Stimulated activated CD4-positive, alpha-beta T cell treated with anti-CD3 and anti-CD28 coated beads, Interleukin-15, amount 100 ng/mL, for 48 hours (primary cell): ENCODE measurements at places on chromosomes 4 and X.

GRCh38 chr4:16418814-16419213, 192.5 kb upstream of the TAPT1 start:
- no peak for DNase-seq

DNA sequence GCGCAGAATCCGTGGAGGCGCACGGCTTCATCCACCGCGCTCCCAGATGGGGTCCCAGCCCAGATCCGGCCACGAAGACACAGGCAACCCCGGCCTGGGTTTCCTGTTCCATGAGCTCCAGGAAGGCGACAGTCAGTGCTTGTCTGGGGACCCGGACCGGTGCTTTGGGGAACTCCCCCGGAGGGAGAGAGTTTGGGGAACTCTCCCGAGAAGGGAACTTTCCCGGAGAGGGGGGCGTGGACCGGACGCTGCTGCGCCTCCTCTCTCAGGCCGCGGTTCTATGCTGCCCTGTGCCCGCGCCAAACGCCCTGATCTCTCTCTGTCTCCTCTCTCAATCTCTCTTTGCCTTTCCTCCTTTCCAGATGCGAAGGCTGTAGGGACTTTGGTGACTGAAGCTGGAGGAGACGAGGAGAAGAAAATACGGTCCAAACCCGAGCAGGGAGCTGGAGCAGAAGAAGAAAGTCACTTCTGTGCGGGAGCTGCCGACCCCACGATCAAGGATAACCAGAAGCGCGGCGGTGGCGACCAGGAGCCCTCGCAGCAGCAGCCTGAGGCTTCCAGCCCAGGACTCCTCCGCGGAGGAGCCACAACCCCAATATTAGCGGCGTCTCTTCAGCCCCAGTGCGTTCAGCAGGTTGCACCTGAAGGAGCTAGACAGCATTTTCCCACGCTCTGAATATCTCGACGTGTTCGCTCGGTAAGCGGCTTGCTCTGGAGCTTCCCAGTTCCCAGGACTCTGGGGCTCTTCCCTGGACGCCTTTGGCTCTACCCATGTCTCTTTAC, 47.6 kb upstream of the NKAP start:
- no peak for DNase-seq

DNA sequence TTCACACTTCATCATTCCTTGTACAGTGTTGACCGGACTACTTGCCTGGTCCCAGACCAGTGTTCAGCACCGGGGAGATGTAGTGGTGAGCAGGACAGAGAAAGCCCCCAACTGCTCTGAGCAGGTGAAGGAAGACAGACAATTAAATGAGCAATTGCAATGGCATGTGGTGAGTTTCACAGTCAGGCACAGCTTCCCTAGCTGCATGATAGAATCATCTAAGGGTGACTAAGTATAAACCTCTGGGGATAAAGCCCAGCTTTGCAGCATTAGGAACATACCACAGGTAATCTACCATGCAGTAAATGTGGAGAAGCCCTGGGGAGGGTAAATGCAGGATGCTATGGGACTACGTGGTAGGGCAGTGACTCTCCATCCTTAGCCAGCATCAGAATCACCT, 47.8 kb downstream of the TMA16 start:
- no peak for DNase-seq

DNA sequence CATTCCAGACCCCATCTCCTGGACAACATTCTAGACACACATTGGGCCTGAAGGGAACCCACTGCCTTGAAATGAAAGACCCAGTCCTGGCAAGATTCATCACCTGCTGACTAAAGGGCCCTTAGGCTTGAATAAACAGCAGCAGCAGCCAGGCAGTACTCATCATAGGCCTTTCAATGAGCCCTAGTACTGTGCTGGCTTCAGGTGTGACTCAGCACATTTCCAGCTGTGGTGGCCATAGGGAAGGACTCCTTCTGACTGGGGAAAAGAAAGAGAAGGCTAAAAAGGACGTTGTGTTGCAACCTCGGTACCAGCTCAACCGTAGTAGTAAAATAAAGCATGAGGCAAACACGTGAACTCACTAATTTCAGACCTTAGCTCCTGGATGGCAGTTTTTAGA, 344.0 kb downstream of the ACTRT1 start:
- no peak for DNase-seq

DNA sequence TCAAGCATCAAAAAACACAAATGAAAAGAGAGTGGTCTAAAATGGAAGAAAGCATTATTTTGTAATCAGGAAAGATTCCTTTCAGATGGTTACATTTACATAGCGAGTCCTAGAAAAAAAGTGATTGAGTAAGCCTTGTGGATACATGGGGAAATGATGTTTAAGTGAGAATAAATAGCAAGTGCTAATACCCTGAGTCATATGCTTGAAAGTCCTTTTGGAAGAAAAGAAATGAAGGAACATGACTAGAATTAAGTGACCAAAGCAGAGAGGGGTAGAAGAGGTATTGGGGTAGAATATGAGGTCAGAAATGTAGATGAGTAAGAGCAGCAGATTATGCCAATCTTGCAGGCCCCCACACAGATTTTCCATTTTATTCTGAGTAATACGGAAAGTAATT, 814.8 kb upstream of the GRID2 start:
- no peak for DNase-seq

DNA sequence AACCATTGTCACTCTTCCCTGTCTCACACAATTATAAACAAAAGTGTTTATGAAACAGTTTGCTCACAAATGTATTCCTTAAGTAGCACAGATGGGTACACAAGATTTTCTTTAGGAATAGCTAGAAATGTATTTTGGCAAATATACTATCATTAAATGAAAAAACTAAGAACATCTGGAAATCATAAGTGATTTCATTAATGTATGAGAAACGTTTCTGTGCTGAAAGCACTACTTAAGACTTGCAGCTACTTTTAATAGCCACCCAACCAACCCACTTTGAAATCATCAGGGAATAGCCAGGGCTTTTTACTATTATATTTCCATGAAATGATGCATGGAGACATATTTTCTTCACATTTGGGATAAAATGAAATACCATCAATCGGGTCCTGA, 62.3 kb upstream of the NAP1L5 start:
- DNase-seq, result no peak

- no peak for DNase-seq
These were observed 35.5 kb downstream of the DCUN1D4 start for GRCh38 chr4:51878431-51878830.

DNA sequence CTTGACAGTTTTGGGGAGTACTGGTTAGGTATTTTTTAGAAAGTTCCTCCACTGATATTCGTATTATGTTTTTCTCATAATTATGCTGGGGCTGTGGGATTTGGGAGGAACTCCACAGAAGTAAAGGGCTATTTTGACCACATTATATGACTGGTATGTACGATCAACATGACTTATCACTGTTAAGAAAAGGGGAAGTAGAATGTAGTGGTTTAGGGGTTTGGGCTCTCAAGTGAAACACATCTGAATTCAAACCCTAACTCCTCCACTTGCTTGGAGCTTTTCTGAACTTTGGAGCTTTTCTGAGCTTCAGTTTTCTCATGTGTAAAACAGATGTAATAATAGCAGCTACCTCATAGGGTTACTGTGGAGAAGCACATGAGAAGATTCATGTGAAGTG, 96.4 kb upstream of the C1GALT1C1 start:
- no peak for DNase-seq

- no peak for DNase-seq
These were observed 554.4 kb downstream of the ARAP2 start for GRCh38 chr4:35689870-35690269.

DNA sequence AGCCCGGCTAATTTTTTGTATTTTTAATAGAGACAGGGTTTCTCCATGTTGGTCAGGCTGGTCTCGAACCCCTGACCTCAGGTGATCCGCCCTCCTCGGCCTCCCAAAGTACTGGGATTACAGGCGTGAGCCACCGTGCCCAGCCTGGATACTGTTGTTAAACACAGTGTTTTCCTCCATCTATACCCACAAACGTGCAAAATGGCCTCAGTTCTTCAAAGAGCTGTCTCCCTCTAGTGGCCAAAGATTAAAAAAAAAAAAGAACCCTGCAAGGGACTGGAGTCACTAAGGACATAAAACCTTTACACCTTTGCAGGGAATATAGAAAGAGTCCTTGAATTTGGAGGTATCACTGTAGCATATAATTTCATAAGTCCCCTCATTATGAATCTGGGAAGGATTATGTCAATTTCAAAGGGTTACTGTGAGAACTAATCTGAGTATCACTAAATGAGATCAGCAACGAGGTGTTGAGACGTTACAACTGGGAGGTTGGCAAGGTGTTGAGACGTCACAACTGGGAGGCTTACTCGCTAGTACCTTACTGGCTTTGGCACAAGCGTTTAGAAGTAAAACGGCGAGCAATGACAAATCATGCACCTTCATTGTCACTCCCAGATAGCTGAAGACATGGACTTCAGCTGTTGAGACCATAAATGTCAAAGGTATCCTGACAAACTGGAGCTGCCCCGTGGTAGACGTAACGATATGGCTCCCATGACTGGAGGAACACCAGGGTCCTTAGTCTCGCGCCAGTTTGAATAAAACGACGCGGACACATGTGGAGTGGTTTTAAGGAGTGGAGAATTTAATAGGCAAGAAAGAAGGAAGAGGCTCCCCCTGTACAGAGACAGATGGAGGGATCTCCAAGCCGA, 33.4 kb upstream of the ENPP6 start:
- DNase-seq, result no peak

- no peak for DNase-seq
These were observed 90.2 kb downstream of the ARHGAP10 start for GRCh38 chr4:147822128-147822527.

DNA sequence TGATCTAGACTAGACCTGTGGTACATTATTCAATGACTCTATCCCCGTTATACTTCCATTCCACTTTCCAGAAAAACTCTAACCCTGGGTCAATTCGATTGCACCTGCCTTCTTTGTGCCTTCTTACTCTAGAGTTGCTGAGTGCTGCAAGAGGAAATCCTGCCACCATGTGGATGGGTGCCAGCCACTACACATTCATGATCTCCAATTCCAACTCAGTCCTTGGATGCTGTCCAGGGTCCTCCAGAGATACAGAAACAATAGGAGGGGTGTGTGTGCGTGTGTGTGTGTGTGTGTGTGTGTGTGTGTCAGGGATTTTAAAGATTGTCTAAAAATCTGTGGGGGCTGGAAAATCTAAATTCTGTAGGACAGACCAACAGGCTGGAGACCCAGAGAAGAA, 42.9 kb upstream of the INTS6L start:
- DNase-seq, result peak; percentile 13

GRCh38 chrX:24124244-24124799, 25.2 kb upstream of the ZFX start:
- DNase-seq, result no peak

DNA sequence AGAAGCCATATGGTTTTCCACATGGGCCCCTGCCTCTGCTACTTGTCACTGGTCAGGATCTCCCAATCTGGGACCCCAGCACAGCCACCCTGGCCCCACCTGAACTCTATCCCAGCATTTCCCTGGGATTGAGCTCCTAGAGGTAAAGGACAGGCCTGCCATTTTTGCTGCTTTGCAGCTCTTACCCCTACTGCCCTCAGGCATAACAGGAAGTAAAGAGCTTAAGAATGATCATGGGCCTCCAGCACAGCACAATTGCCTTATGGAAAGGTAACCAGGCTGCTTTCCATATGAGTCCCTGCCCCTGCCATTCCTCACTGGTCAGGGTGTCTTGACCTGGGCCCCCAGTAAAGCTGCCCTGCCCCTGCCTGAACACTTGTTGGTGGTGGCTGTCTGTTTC, 254.9 kb upstream of the ZCCHC13 start:
- no peak for DNase-seq

- no peak for DNase-seq
These were observed 28.4 kb upstream of the CXCL8 start for GRCh38 chr4:73711989-73712388.

GRCh38 chr4:125155251-125155650, 159.5 kb upstream of the FAT4 start:
- DNase-seq, result no peak

- DNase-seq, result no peak
These were observed 606.5 kb downstream of the MAGEB5 start for GRCh38 chrX:26822448-26822847.

DNA sequence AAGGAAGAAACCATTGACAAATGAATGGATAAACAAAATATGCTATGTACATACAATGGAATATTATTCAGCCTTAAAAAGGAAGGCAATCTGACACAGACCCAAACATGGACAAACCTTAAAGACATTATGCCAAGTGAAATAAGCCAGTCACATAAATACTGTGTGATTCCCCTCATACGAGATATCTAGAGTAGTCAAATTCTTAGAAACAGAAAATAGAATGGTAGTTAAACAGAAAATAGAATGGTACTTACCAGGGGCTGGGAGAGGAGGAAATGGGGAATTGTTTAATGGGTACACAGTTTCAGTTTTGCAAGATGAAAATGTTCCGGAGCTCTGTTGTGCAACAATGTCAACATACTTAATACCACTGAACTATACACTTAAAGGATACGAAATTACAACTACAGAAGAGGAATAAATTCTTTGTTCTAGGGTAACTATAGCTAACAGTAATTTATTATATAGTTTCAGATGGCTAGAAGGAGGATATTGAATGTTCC, 47.8 kb upstream of the DUSP21 start:
- no peak for DNase-seq

DNA sequence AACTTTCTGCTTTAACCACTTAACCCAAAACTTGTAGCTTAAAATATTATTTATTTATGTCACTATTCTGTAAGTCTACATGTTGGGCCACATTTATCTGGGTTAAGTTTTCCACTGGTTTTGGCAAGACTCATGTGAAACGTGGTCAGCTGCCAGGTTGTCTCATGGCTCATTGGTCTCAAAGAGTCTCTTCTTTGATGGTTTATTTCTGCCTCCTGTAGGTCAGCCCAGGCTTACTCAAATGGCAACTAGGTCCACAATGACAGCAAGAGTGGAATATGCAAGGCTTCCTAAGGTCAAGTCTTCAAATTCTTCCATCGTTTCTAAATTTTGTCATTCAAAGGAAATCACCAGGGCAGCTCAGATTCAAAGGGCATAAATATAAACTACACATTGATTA, 828.7 kb downstream of the PCDH7 start:
- no peak for DNase-seq

GRCh38 chrX:50114113-50114512, 86.7 kb downstream of the AKAP4 start:
- DNase-seq, result no peak

- DNase-seq, result peak; percentile 23
These were observed 88.4 kb downstream of the ZXDA start for GRCh38 chrX:57821703-57822387.

- DNase-seq, result peak; percentile 35
These were observed 43.7 kb downstream of the NSG1 start for GRCh38 chr4:4430492-4431195.

GRCh38 chr4:22668301-22668700, 24.4 kb upstream of the GBA3 start:
- DNase-seq, result no peak

GRCh38 chr4:146271466-146271865, 57.1 kb downstream of the REELD1 start:
- DNase-seq, result no peak

DNA sequence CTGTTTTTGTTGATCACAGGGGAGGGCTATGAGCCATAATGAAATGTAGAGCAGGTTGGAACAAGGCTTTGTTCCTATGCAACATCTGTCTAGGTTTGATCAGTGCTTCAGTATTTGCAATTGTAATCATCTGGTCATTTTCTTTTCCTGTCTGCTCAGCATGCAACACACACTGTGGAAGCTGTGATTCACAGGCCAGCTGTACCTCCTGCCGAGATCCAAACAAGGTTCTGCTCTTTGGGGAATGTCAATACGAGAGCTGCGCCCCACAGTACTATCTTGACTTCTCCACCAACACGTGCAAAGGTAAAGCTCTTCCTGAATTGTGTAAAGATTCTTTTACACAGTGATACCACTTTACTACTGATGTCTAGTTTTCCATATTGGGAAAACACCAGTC, 181.9 kb upstream of the ANXA3 start:
- no peak for DNase-seq

GRCh38 chrX:133590703-133591505, 175.6 kb upstream of the GPC4 start:
- DNase-seq, result no peak

GRCh38 chr4:74327762-74328161, 19.5 kb downstream of the EPGN start:
- no peak for DNase-seq
